ENCODE measurements at places on chromosomes 13 and 19.

GRCh38 chr19:56309511-56310185 lies 5.0 kb downstream of the ZSCAN5A start:
- no peak for DNase-seq

DNA sequence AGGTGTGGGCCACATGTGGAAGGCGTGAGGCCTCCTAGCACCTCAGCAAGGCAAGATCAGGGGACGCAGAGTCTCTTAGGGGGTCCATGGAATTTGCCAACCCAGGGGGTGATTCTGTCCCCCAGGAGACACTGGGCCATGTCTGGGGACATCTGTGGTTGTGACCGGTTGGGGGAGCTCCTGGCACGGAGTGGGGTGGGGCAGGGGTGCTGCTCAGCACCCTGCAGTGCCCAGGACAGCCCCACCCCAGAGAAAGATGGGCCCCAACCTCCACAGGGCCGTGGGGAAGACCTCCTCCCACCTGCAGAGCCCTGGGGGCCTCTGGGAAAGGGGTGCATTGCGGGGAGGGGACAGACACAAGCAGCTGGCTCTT lies 4.0 kb downstream of the MKNK2 start:
- no peak for DNase-seq

GRCh38 chr13:75299913-75300862 lies 181.8 kb downstream of the TBC1D4 start:
- no peak for DNase-seq

DNA sequence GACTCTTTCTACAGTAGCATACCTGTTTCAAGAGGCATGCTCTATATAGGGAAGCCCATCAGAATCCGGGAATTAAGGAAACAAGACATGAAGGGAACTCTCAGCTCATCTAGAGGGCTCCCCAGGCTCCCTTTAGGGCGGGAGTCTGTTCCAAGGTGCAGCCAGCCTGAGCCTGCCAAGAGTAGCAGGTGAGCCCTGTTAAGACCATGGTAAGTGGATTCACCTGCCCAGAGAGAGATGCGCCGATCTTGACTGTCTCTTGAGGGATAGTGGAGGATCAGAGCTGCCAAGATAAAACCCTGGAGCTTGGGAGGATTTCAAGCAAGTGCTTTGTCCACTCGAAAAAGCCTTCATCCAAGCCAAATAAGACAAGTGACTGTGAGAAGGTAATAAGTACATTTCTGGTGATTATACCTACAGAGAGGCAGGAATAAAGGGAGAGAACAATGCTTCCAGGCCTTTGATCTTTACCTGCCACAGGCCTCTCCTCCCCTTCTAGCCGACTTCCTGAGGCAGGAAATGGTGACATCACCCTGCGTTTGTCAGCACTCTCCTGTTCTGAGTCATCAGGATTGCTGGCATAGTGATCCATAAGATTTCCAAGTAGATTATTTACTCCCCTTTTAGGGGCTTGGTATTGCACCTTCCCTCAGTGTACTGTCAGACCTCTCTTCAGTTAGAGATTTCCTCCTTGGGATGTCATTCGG lies 31.5 kb downstream of the KLF5 start:
- DNase-seq = no peak

DNA sequence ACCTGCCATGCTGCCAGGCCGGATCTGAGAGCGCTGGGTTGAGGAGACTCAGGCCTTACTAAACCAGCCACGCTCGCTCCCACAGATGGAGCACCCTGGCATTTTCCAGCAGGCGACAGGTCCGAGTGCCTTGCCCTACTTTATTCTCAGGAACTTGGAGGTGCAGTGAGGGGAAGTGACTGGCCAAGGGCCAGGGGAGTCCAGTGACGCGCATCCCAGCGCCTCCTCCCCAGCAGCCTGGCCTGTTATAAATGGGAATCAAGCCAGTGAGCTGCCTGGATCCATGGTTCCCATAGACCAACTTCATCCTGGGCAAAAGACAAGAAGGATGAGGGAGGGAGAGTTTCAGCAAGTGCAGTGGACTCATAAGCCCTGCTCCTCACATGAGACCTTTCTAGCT lies 35.5 kb downstream of the TMED1 start:
- DNase-seq = no peak

DNA sequence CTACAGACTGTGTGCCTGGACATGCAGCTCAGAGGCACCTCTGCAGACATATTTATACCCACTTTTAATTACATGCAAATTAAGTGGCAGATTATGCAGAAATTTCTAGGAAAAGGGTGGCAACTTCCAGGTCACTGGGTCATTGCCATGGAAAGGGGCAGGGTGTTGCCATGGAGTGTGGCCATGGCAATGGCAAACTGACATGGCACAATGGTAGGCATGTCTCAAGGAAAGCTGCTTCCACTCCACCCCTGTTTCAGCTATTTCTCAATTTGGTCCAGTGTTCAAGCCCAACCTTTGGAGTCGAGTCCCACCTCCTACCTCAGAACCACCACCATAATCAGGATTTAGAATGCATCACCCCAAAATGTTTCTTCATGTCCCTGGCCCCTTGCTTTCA lies 170.7 kb upstream of the TSHZ3 start:
- DNase-seq = no peak

- no peak for DNase-seq
Observed at GRCh38 chr13:43787518-43787891, 733 bp upstream of the ENOX1 start.

DNA sequence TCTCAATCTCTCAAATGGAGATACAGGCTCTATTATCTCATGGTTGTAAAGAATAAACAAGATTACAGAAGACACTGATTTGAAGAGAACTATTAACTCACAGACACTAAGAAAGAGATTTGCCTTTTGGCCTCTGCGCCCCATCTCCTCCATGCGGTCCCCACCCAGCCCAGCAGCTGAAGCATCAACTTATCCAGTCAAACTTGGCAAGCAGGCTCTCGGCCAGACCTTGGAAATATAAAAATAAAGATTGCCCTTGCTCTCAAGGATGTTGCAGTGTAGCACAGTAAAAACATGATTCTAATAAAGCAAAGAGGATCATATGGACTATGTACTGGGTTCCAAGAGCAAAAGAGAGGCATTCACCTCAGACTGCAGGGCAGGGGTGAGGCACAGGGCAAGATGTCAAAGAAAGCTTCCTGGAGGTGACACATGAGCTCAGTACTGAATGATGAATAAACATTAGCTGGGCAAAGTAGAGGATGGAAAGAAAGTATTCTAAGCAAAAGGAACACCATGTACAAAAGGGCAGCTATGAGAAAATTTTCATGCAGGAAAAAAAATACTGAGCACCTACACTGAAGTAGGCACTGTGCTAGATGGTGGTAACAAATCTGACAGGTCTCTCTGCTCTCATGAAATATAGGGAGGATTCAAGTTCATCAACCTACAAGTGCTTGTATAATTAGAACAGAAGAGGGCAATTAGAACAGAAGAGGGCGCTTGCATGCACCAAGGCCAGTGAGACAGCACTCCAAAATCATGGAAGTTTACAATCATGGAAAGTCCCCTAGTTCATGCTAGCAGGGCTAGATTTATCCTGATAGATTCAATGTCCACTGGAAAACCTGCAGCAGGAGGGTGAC lies 85.0 kb downstream of the SACS start:
- DNase-seq = no peak

DNA sequence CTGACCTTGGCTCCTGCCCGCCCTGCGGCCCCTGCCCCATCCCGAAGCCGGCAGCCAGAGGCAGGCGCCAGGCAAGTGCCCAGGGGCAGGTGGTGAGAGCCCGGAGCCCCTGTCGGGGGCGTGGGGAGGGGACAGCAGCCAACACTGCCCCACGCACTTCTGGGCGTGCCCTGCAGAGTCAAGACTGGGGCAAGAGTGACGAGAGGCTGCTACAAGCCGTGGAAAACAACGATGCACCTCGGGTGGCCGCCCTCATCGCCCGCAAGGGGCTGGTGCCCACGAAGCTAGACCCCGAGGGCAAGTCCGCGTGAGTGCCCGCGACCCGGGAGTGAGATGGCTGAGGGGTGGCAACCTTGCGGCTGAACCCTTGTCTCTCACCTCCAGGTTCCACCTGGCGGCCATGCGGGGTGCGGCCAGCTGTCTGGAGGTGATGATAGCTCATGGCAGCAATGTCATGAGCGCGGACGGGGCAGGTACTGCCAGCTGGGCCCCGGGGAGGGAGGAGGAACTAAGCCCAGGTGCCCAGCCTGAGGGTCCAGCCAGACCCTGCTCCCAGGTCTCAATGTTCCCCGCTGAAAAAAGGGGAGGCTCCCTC lies 17.3 kb downstream of the ANKRD24 start:
- no peak for DNase-seq

DNA sequence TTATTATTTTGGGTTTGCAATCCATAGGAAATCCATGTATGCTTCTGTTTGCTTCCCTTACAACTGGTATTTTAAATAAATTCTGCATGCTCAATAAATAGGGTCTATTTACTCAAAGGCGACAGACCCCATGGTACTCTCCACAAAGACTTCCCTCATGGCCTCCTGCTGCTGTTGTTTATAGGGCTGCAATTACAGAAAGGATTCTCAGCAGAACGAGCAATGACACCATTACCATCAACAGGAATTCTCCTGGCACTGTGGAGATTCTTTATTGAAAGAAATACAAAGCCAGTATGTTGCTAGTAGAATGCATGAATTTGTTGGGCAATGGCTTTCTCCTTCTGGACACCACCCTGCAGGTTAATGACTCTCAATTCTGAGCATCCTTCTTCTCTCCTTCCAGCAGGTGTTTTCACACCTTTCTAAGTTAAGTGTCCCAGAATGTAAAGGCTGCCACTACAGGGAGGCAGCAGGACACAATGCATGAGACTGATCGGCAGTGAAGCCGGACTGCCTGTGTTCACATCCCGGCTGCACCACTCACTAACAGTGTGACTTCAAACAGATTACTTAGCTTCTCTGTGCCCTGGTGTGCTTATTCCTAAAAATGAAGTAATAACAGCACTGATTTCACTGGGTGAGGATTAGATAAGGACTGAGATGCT lies 360.2 kb downstream of the DNAJC15 start:
- no peak for DNase-seq

GRCh38 chr19:18946918-18947317 lies 5.9 kb upstream of the HOMER3 start:
- no peak for DNase-seq

DNA sequence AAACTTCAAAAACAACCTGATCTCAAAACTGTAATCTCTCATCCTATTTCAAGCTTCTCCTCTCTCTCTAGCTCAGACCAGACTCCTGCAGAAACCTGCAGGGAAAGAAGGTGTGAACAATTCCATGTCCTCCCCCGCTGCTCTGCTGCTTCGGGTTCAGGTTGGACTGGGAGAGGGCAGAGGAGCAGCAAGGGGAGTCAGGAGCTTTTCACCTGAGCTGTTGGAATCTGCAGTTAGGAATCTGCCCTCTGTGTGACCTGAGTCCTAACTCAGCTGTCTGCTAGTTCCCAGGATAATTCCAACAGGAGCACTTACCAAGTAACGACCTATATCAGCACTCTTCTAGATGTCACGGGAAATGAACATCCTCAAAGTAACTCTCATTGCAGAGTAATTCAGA lies 118.3 kb downstream of the DNAJC15 start:
- DNase-seq = no peak

DNA sequence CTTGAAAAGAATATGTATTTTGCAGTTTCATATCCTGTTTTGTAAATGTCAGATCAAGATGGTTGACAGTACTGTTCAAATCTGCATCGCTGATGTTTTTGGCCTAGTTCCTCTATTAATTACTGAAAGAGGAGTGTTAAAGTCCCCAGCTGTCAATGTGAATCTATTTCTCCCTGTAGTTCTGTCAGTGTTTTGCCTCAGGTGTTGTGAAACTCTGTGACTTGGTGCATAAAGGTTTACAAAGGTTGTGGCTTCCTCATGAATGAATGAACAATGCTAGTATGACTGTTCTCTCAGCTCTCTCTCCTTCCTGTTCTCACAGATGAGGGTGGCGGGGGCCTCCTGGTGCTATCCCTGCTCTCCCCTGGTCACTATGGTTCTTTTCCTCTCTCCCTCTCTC lies 142.4 kb downstream of the MYCBP2 start:
- DNase-seq = no peak

GRCh38 chr19:30059741-30060457 lies 117.9 kb downstream of the URI1 start:
- DNase-seq = no peak

DNA sequence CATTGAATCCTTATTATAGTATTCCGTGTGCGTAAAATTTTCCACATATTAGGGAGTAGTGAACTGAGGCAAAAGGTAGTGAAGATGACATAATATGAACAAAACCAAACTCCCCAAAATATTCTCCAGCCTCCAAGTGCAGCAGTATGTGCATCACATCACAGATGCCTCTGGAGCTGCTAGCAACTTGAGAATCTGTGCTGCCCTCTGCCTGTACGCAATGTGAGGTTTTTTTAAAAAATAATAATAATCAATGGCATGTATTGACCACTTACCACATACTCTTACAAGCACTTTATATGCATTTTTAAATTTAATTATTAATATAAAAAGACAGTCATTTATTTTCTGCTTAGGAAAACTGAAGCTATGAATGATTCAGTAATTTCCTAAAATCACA lies 583.0 kb upstream of the SPRY2 start:
- DNase-seq = no peak

GRCh38 chr19:31166206-31166605 lies 183.0 kb downstream of the TSHZ3 start:
- no peak for DNase-seq

DNA sequence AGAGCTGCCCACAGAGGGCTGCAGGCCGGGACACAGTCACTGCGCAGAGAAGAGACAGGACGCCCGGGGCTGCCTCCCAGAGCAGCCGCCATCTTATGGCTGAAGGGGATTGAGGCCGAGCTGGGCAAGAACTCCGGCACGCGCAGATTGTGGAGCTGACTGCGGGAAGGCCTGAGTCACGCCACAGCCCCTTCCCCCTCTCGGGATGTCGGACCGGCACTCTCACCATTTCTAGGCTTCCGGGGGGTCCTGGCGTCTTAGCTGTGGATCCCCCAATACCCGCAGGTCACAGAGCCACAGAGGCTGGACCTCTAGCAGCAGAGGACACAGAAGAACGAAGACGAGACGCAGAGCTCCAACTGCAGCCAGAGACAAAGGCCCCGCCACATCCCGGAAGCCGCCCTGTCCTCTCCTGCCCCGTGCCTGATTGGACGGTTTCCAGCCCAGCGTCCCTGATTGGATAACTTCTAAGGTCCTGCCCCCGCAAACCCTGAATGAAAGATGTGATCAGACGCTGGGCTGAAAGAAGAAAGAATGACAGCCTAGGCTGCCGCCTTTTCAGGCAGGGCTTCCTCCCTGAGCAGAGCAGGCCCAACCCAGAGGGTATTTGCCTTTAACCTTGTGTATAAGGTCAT lies at the start of gene ZNF43:
Gene ZNF43, minus strand, starts transcription at position 373 of the 635 bp plus-strand sequence. Its CDS starts 144 bp downstream, at position 229.
- peak; percentile 85 for DNase-seq

GRCh38 chr13:47886314-47886713 lies 114.8 kb downstream of the SUCLA2 start:
- DNase-seq = no peak

GRCh38 chr13:35884211-35884760 lies 246.9 kb downstream of the DCLK1 start:
- no peak for DNase-seq

GRCh38 chr13:44231786-44232516 lies 141.7 kb upstream of the SERP2 start:
- DNase-seq = no peak

DNA sequence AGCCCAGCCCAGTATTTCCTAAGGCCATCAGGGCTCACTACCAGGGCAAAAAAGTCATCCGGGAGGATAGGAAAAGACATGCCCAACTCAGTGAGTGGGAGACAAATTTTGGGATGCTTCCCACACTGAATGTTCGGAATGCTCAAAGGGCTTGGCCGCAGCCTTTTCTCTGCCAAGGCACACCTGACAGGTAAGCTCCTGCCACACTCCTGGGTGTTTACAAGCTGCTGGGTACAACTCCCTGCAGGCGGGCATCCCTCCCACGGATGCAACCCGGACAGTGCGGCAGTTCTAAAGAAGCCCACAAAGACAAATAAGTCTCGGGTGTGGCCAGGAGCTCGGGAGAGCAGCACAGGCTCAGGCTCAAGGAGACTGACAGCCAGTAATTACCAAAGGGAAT lies 28.1 kb downstream of the SLC7A1 start:
- no peak for DNase-seq
